Neural crest cell (in vitro differentiated cells): ENCODE measurements at places on chromosomes 11 and 22. TPM values are rescaled to one million over a fixed set of nuclear protein-coding genes. Genes with fewer than 3 reads are reported as not detected.

- H3K27ac ChIP-seq = no peak overlapping the region
- H3K4me1 ChIP-seq = peaks cover 10% of the 10 kb centered on the region
- no peak overlapping the region for H3K4me3 ChIP-seq
Measured at GRCh38 chr11:40722179-40722795, 737.2 kb downstream of the LRRC4C start.

GRCh38 chr22:42768385-42769035 is 47.8 kb upstream of the A4GALT start:
- DNase-seq = no peak
- H3K4me1 ChIP-seq = peaks cover 3% of the 10 kb centered on the region
- H3K4me3 ChIP-seq = no peak overlapping the region

GRCh38 chr22:39985383-39986035 is 9.2 kb upstream of the FAM83F start:
- H3K36me3 ChIP-seq = no peaks in the 10 kb centered on the region
- peak overlapping the region; percentile 43 for H3K27ac ChIP-seq
- H3K4me1 ChIP-seq = no peaks in the 10 kb centered on the region

DNA sequence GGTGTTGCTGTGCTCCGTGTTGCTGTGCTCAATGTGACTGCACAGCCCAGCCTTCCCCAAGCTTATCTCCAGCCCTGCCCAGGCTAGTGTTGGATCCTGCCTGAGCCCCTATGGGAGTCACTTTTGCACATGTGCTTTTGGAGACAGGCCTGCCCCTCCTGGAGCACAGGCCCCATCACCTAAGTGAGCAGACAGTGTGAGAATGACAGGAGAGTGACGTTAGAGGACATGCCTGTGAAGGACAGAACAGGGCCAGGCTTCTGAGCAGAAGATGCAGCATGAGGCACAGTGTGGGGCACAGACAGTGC is 36.6 kb upstream of the SUSD2 start:
- H3K27ac ChIP-seq = no peak overlapping the region
- no peaks in the 10 kb centered on the region for H3K36me3 ChIP-seq
- no peak overlapping the region for H3K4me3 ChIP-seq
- DNase-seq = no peak
- peaks cover 2% of the 10 kb centered on the region for H3K27me3 ChIP-seq

Gene OR51Q1
- total RNA-seq = not detected in 2 replicates

GRCh38 chr22:41935509-41935908 is 8.9 kb upstream of the TNFRSF13C start:
- H3K4me1 ChIP-seq = peaks cover 11% of the 10 kb centered on the region
- no peak for DNase-seq
- H3K36me3 ChIP-seq = no peaks in the 10 kb centered on the region
- H3K27ac ChIP-seq = no peak overlapping the region
- H3K27me3 ChIP-seq = no peaks in the 10 kb centered on the region
- no peak overlapping the region for H3K4me3 ChIP-seq

- H3K36me3 ChIP-seq = no peaks in the 10 kb centered on the region
- no peak for DNase-seq
- peaks cover 6% of the 10 kb centered on the region for H3K4me1 ChIP-seq
- H3K27ac ChIP-seq = no peak overlapping the region
Measured at GRCh38 chr11:90779098-90779497, 556.2 kb upstream of the CHORDC1 start.

DNA sequence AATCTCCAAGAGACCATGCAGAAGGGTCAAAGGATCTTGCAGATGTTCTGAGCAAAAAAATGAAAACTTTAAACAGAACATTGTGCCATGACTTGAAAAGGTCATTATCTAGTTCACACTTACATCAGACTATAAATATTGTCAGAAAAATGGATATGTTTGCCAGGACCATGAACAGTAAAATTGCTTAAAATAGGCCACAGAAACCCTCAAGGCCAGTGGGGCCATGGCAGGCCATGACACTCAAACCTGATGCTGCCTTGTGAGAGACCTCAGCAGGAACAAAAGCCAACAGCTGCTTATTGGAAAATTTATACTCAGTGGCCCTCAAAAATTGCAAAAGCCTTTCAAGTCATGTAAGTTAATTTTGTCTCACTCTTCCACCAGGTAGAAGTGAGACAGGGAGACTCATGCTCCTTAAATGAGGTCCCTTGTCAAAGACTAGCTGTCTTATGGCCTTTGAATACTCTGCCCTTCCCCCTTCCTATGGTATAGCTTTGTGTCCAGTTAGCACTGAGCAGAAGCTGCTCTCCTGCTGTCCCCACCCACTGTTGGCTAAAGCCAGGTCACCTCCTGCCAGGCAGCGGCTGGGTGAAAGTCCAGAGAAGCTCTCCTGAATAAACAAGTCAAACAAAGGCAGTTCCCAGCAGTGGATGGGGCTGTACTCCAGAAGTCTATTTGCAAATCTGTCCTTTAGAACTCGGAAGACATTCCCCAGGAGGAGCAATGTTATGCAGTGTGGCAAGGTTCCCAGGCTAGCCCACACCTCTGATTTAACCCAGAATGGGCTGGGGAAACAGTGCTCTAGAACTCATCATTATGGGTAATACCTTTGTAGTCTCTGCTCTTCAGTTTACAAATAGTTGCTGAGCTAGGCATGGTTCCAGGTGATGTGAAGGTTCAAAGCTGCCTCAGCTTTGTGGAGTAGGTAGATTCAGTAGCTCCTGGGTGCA is 21.4 kb downstream of the ADM start:
- no peak for DNase-seq
- H3K4me3 ChIP-seq = no peak overlapping the region
- H3K27me3 ChIP-seq = no peaks in the 10 kb centered on the region
- H3K4me1 ChIP-seq = peaks cover 19% of the 10 kb centered on the region

GRCh38 chr11:76361776-76362175 is 19.2 kb downstream of the THAP12 start:
- no peak for DNase-seq
- no peak overlapping the region for H3K27ac ChIP-seq
- H3K4me3 ChIP-seq = no peak overlapping the region
- H3K36me3 ChIP-seq = peaks cover 3% of the 10 kb centered on the region
- H3K4me1 ChIP-seq = peaks cover 8% of the 10 kb centered on the region
